ENCODE measurements at places on chromosomes 3 and 15.

GRCh38 chr3:149612456-149612855 lies 45.4 kb downstream of the WWTR1 start:
- no peak for DNase-seq

DNA sequence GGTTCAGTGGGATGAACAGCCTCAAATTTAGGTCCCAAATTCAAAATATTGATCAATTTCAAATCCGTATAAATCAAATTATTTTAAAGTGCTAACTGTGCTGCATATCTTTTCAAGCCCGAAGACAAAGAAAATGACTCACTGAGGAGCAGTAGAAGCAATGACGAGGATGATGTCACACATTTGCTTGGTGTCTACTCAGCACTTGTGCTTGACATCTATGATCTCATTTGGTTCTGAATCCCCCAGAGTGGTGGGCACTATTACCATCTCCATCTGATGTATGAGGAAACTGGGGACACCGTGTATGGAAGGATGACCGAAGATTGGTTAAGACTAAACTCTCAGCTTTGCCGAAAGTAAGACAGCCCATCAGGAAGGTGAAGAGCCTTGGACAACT lies 136.5 kb upstream of the CHRNA7 start:
- DNase-seq = no peak

DNA sequence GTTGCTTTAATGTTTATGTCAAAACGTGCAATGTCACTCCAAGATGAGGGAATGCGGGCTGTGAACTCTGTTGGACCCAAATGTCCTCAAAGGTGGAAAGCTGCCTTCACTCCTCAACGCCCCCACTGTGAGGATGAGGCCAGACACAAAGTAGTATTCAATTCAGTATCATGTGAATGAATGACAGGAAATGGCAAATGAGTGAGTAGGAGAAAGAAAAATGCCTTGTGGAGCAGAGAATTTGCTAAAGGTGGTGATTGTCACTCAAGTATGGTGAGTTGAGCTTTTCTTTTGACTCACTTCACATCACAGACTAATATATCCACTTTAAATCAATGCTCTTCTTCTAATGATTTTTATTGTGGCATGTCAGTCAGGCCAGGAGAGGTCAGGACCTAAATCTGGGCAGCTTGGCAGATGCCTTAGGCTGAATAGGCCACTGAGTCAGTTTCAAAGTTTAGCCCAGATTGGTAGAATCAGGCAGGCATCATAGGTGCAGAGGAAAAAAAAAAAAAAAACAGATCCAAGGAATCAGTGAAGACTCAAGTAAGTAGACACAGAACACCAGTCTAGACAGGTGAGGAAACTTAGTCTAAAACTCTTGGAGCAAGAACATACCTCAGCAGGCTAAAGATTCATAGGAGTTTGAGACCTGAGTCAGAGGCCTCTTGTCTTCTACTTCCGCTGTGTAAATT lies 71.0 kb upstream of the ZBED2 start:
- no peak for DNase-seq

DNA sequence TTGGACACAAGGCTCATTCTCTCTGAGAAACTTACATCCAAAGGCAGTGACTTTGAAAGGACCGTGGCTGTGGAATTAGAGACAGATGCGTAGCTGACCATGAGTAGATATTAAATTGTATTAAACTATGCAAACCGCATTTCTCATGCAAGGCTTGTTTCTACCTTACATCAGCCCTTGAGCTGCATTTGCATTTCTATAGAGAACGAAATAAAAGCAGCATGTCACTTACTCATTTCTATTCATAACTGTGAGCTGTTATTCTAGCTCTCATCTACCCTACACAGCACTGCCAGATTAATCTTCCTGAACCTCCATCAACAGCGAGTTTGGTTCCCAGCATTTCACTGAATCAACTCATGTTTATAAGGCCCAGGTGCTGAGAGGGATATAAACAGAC lies 72.3 kb downstream of the THSD4 start:
- DNase-seq = no peak

DNA sequence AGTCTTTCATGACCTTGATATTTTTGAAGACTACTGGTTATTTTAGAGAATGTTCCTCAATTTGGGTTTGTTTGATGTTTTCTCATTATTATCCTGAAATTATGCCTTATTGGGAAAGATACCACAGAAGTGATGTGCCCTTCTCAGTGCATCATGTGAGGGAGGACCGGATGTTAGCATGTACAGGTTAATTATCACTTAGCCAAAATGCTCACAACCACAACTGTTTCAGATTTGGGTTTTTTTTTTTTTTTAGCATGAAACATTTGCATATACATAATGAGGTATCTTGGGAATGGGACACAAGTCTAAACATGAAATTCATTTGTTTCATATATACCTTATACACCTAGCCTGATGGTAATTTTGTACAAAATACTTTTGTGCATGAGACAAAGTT lies 59.8 kb downstream of the PIK3R4 start:
- no peak for DNase-seq

DNA sequence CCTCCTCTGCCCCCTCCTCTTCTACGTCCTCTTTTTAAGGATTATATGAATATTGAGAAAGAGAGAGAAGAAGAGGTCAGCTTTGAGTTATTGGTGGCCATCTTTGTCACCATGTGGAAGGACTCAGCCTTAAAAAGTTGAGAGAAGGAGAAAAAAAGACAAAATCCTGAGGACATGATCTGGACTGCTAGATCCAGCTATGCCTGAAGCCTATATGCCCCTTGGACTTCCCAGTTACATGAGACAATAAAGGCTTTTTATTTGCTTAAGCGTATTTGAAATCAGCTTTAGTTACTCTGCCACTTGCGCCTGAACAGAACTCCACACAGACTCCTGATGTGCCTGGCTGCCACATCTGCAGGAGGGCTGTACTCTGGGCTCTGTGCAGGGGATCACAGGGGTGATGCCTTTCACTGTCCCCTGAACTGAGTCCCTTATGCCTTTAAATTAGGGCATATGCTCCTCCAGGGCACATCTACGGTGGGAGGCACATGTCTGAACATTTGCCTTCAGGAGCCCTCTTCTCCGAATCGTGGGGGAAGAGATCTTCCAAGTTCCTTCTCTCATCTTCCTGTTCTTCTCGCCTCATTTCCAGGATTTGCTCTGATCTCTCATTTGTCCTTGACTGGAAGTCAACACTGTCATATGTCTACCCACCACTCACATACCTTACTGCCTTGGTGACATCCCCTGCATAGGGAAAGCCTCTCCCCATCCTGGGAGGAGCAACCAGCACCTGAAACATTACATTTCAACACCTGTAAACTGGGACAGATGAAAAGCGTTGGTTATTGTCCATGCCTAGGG lies 14.0 kb upstream of the PLA2G4E start:
- DNase-seq = no peak

DNA sequence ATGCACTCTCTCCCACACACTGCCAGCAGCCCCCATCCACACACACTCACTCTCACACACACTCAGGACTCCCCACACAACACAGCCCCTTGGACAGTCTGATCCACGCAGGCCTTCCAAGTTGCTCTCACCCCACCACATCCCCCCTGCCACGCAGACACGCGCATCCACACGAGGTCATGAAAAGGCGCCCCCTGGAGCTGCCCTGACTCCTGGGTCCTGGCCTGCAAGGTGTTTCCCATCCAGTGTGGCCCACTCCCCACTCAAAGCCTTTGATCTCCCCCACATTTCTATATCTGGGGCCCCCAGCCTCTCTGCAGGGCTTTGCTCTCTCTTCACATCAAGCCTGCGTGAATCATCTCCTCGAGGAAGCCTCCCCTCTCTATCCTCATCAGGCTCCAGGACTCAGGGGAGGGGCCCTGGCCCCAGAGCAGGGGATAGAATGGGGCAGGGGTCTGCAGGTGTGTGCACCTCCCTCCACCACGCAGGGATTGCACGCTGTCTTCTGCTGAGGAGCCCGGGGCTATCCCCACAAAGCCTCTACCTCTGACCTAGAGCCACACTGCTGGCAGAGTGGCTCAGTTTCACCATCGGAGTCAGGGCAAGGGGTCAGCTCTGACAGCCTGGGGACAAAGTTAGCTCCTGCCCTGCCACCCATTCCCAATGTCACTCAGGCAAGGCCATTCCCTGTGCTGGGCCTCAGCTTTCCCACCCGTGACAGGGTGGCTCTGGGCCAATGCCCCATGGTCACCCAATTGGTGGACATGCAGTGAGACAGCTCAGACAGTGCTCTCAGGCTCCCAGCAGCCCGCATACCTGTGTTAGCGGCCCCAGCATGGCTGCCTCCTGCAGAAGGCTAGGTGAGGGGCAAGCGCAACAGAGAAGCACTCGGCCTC lies 6.4 kb downstream of the MYL3 start:
- no peak for DNase-seq

DNA sequence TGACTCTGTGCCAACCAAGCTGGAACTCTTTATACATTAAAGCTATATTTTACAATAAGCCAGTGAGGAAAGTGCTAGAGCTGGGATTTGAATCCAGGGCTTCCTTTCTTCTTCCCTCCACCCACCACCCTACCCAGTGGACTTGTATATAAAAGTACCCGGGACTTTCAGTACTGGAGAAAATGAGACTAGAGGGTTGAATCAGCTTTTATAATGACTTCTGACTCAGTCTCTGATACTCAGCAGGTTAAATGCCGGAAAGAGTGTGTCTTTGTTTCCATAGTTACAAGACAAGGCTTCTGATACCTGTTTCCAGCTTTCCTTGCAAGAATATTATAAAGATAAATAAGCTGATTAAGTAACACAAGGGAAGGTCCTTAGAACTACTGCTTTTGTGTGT lies 80.9 kb downstream of the FRMD4B start:
- no peak for DNase-seq

DNA sequence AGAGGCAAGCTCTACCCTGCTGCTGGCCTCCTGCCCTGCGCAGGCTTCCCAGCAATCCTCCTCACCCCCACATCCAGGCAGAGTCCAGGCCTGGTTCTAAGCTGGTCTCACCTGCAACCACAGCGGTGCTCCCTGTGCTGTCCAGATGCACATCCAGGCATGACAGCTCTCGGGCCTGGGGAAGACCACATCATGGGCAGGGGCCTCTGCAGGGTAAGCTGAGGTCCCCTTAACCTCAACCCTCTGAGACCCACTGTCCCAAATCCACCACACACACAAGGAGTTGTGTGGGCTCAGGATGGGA lies 10.8 kb downstream of the PLA2G4D start:
- no peak for DNase-seq

GRCh38 chr3:37730825-37731224 lies 130.9 kb upstream of the CTDSPL start:
- DNase-seq = no peak

DNA sequence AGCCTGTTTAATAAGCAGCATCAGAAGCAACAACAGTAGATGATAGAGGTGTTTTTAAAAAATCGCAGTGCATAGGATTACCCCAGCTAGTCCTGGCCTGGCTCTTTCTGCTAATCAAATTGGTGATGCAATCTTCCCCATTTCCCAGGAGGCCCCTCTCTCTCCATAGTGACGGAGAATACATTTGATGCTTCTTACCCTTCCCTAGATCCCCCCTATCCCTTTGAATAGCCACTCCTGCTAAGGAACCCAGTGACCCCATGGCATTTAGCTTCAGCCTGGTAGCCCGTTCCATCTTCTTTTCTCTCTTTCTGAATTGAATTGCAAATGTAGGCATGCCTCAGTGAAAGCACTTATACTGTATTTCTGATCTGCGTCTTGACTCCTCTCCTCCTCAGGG lies 223.6 kb upstream of the GAP43 start:
- no peak for DNase-seq

GRCh38 chr3:128073807-128074206 lies 21.6 kb downstream of the SEC61A1 start:
- no peak for DNase-seq

DNA sequence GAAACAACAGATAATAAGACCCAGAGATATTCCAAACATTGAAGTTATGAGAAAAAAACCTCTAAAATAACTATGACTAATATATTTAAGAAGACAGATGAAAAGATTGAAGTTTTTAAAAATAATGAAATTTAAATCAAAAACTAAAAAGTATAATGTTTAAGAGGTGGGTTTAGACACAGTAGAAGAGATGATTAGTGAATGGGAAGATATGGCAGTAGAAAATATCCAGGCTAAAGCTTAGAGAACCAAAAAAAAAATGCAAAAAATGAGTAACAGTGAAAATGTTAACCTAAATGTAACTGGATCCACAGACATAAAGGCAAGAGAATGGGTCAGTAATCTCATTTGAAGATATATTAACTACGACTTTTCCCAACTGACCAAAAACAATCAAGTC lies 52.2 kb downstream of the RETNLB start:
- no peak for DNase-seq

DNA sequence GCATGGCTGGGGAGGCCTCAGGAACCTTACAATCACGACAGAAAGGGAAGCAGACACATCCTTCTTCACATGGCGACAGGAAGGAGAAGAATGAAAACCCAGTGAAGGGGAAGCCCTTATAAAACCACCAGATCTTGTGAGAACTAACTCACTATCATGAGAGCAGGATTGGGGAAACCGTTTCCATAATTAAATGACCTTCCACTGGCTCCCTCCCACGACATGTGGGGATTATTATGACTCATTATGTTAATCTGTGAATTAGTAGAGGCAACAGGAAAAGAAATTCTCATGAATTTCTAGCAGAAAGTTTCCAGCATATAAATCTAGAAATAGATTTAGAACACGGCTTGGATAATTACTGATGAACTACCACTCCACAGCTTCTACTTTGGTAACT lies 937.3 kb downstream of the ROBO1 start:
- no peak for DNase-seq

- DNase-seq = no peak
Measured at GRCh38 chr3:50587806-50588758, 18.8 kb downstream of the HEMK1 start.

DNA sequence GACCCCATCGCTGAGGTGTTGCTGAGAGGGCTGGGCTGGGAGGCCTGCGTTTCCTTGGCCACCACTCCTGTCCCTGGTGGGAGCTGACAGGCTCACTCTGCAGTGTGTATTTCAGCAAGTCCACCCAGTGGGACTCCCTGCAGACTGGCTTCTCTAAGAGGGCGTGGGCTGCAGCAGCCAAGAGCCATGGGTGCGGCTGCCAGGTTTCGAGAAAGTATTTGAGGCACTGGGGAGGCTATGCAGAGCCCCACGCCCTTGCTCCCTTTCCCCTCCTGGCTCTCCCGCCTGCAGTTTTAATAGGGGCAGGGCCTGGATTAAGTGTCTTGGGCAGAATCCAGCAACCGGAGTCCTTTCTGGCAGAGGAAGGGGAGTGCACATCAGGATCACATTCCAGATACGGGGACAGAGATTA lies 242.1 kb downstream of the THSD4 start:
- DNase-seq = no peak

All from skeletal muscle cell (primary cell).